DMS153 (cell line): ENCODE measurements at places on chromosomes 1 and 21.

DNA sequence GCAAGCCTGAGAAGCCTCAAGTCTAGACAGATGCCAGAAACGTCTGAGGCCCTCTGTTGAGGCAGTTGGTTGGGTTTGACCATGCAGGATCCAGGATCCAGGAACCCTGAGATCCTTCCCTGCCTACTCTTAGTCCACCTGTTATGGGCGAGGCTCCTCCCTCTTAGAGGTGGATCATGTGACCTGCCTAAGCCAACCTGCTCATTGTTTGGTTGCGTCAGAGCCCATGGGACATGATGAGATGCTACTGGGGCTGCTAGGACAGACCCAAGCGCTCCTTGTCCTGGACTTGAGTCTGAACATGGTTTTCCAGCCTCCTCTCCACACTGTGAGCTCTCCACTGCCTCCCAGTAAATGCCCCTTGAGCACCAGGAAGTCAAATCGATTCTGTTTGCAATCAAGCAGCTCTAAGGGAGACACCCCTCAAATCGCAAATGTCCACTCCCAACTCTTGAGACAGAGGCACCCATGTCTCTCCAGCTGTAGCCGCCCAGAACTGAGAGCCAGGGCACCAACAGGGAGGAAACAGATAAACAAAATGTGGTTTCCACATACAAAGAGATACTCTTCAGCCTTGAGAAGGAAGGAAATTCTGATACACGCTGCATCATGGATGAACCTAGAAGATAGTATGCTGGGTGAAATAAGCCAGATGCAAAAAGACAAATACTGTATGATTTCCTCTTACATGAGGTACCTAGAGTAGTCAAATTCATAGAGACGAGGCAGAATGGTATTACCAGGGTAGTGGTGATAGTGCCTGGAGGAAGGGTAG is 31.7 kb upstream of the WNT4 start:
- peak; percentile 18 for DNase-seq

DNA sequence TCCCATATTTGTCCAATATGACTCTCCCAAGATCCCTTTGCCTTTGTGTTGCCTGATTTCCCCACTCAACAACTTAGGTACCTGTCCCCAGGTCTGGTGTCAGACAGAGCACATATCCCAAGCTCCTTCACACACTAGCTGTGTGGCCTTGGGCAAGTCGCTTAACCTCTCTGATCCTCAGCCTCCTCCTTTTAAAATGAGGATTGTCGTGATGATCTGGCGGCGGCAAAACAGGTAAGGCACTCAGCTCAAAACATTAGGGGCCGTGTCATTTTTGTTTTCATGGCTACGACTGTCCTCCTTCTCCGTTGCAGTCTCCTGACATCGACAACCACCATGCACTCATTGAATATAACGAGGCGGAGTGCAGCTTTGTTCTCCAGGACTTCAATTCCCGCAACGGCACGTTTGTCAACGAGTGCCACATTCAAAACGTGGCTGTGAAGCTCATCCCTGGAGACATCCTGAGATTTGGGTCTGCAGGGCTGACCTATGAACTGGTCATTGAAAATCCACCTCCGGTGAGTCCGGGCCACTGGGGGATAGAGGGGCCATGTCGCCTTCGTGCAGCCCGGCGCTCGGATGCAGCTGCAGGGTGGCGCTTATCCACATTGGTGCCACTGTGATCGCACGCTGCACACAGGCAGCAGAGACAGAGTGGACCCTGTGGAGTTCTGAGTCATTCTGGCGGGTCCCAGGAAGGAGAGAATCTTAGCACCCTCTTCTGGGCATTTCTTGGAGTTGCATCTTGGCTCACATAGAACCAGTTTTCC is 25.2 kb downstream of the FHAD1 start:
- peak; percentile 75 for DNase-seq

GRCh38 chr1:162498496-162498810 is 835 bp downstream of the UHMK1 start:
- DNase-seq: no peak

DNA sequence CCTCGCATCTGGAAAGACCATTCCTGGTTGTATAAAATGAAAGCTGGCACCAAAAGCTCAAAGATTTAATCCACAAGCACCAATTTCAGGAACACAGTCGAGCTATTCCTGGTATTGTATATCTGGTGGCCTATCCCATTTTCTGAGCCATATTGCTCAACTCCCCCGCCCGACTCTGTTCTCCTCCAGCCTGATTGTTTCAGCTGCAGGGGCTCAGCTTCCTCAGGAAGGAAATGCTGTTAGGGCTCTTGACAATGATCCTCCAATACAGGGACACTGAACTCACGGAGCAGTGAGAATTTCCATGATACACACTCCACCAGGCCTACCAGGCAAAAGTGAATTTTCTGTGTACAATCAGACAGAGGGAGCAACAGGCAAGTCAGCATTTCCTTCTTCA is 16.9 kb upstream of the TDRD10 start:
- DNase-seq: no peak

- DNase-seq: no peak
Observed at GRCh38 chr1:201217146-201217545, 26.5 kb downstream of the IGFN1 start.

GRCh38 chr1:230641346-230641745 is 935 bp upstream of the COG2 start:
- no peak for DNase-seq
